ENCODE measurements at places on chromosomes 5 and 9. TPM values are rescaled to one million over a fixed set of nuclear protein-coding genes. Genes with fewer than 3 reads are reported as not detected.

DNA sequence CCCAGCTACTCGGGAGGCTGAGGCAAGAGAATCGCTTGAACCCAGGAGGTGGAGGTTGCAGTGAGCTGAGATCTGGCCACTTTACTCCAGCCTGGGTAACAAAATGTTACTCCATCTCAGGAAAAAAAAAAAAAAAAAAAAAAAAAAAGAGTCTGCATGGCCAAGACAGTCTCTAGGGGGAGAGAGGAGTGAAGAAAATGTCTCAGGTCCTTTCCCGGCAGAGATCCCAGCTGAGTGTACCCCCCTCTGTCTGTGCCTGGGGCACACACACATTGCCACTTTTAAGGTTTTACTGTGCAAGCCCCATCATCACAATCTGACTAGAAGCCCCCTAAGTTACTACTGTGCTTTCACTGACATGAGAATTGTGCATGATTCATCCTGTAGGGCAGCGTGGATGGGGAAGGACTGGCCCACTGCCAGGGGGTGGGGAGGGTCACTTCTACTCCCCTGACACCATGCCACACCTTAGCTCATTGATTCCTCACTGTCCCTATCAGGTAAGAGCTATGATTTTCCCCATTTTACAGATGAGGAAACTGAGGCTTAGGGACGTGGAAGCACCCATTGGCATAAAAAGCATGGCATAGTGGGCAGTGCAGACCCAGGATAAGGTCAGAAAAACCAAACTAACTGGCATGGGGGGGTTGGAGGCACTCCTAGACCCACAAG is 102.3 kb upstream of the LARP1 start:
- no peak for DNase-seq

GRCh38 chr5:1093361-1093760 is 18.5 kb downstream of the SLC12A7 start:
- DNase-seq = no peak

DNA sequence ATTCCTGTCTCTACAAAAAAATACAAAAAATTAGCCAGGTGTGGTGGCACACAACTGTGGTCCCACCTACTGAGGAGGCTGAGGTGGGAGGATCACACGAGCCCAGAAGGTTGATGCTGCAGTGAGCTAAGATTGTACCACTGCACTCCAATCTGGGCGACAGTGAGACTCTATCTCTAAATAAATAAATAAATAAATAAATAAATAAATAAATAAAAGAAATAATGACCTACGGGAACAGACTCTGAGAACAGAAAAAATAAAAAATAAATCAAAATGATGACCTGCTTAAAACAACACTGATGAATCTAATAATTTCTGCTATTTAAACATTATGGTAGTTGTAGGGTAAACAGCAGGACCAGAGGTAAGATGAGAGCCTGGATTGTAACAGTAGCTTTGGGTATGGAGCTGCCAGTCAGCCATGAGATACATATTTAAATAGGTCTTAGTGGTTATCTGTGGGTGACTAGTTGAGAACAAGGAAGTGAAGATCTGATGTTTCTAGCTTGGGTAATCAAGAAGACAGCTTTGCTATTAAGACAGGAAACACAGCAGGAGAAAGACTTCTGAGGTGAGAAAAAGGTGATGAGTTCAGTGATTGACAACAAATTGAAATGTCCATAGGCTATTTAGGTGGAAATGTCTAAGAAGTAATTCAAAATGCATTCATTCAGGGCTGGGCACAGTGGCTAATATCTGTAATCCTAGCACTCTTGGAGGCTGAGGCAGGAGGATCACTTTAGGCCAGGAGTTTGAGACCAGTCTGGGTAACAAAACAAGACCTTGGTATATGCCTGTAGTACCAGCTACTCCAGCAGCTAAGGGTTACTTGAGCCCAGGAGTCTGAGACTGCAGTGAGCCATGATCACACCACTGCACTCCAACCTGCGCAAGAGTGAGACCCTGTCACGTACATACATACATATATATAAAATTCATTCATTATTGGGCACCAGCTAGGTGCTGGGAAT is 11.0 kb downstream of the RNF145 start:
- DNase-seq = no peak

DNA sequence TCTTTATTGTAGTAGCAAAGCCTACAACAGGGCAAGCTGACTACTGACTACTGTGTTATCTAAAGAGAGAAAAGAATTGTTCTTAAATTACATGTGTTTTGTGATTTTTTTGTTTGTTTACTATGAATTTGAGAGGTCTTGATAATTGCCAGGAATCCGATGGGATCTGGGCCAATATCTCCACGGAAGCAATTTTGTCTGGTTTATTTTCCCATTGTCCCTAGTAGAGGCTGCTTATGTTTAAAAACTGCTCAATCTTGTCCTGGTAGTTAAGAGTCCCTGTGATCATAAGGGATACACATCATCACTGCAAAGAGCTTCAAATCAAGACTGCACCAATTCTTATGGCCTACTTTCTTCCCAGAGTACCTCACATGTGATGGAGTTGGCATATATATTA is 94.4 kb downstream of the GLDC start:
- no peak for DNase-seq

GRCh38 chr9:96417051-96417586 is 1.1 kb downstream of the ZNF367 start:
- peak; percentile 79 for DNase-seq

GRCh38 chr5:169331292-169331852 is 30.4 kb upstream of the SLIT3 start:
- no peak for DNase-seq

DNA sequence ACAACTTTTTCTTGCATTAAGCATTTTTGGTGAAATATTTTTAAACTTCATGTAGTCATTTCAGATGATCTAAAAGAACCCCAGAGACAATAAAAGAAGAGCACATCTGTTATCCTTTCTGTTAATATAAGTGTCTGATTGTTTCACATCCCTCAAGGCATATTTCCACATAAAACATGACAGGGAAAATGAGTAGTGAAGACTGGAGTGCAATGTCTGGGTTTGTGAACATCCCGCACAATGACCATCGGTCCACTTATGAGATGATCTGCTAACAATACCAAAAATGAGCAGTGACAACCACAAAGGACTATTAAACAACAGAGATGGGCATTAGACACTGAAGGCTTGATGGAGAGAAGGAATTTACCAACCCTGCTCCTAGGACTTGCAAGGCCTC is 209.1 kb downstream of the NR2F1-AS1 start:
- no peak for DNase-seq

- no peak for DNase-seq
These were observed 1.2 kb downstream of the SRFBP1 start for GRCh38 chr5:121962958-121963357.

GRCh38 chr9:105900123-105900522 is 205.8 kb downstream of the TMEM38B start:
- no peak for DNase-seq

DNA sequence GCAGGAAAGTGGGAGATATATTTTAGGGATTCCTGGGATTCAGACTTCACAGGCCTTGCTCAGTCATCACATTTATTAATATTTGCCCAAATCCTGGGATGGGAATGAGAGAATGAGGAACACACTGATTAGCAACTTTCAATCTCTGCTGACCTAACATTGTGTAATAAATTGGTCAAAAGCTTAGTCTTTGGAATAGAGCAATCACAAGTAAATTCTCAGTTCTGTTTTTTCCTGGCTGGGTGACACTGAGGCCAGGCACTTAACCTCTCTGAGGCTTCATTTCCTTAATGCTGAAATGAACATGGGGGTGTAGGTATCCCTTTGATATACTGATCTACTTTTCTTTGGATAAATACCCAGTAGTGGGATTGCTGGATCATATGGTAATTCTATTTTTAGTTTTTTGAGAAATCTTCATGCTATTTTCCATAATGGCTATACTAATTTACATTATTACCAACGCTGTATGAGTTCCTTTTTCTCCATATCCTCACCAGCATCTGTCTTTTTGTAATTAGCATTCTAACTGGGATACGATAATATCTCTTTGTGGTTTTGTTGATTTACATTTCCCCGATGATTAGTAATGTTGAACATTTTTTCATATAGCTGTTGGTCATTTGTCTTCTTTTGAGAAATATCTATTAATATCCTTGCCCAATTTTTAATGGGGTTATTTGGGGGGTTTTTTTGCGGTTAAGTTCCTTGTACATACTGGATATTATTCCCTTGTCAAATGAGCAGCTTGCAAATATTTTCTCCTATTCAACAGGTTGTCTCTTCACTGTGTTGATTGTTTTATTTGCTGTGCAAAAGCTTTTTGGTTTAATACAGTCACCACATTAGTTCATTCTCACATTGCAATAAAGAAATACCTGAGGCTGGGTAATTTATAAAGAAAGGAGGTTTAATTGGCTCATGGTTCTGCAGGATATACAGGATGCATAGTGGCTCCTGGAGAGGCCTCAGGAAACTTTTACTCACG is 36.8 kb upstream of the NIPBL start:
- no peak for DNase-seq

DNA sequence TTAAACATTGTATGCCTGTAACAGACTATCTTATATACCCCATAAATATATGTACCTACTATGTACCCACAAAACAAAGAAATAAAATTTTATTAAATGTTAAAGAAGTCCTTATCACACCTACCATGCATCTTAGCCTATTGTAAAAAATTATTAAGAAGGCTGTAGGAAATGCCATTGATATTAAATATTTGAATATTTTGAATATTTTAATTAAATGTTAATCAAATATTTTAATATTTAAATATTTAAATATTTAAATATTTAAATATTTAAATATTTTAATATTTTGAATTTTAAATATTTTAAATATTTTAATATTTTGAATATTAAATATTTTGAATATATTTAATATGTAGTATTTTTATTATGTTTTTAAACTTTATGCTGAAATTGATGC is 331.5 kb upstream of the ATP10B start:
- no peak for DNase-seq

- no peak for DNase-seq
These were observed 41.4 kb downstream of the CPLANE1 start for GRCh38 chr5:37207802-37208201.

- no peak for DNase-seq
These were observed 36.3 kb downstream of the PCDHAC2 start for GRCh38 chr5:141002605-141002965.

GRCh38 chr9:88166660-88167059 is 28.4 kb upstream of the SPATA31C2 start:
- DNase-seq = no peak

GRCh38 chr5:176816791-176817347 is 6.5 kb downstream of the UNC5A start:
- no peak for DNase-seq

DNA sequence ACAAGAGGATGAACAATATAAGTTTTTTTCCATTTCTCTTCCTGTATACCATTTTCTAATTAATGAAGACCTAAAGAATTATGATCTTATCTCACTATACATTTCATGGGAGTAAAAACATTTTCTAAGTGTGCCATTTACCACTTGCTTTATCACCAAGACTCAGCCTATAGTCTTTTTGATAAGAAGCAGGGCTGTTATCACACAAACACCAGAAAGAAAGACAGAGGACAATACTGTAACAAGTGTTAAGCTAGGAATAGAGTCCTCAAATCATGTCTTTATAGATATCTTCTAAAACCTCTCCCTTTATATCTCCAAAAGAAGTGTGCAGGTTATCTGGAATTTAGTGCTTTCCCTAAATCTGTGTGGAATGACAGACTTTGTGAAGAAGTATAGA is 119.7 kb downstream of the FAM174A start:
- no peak for DNase-seq

- DNase-seq = no peak
These were observed 10.7 kb downstream of the PRRC2B start for GRCh38 chr9:131404581-131404980.

DNA sequence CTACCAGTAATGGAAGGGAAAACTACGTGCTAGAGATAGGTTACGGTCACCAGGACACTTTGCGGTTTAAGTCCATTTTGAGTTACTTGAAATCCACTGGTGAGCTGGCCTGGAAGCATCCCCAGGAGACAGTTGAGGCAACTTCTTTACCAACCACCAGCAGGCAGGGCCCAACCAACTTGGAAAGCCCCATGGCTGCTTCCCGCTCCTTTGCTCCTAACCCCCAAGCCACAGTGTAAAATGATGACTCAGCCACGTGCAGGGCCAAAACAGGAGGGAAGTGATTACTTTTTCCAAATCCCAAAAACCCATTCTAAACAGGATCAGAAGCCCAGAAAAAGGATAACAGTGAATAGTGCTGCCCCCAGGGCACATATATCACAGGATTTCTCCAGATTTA is 87.4 kb downstream of the PAX5 start:
- no peak for DNase-seq

GRCh38 chr5:130541617-130542221 is 623.3 kb downstream of the HINT1 start:
- DNase-seq = no peak

DNA sequence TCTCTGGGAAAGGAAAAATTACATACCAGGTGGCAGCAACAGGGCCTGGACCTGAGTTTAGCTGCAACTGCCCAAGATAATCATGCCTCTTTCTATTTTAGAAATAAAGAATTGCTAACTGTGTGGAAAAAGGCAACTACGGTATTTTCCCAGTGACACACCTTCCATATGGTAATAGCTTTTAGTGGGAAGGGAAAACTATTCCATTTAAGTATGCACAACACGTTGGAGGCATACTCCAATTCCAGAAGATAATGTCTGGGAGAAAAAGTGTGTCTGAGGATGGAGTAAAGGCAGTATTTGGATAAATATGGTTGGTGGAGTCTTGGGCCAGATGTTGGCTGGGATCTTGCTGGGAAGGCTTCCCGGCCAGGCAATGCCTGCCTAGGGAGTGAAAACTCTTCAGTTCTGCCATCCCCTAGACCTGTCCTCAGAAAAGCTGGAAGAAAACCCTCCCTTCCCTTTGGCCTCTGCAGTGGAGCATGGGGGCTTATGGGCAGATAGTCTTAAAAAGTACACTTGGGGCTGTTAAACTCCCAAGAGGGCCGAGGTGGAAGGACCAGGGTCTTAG is 40.6 kb downstream of the SH3PXD2B start:
- DNase-seq = no peak

DNA sequence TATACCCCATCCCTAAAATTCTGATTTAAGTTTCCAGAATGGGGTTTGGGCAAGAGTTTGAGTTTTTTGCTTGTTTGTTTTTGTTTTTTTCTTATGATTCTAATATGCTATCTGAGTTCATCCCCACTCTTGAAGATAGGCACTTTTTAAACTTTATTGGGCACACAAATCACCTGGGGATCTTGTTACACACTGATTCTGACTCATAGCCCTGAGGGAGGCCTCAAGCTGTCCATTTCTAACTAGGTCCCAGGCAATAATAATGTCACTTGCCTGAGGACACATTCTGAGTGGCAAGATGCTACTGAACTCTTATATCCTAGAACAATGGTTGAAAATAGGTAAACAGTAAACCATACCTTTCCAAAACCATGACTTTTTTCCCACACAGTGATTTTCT is 22.8 kb upstream of the ABLIM3 start:
- DNase-seq = no peak

GRCh38 chr5:154241021-154241420 is 50.5 kb downstream of the GALNT10 start:
- DNase-seq = no peak

Gene HACD4
- total RNA-seq = 3.3 TPM

Gene FAM219A
- total RNA-seq = 8.5 TPM

Gene PSIP1
- total RNA-seq = 121 TPM

Gene FAM153A
- total RNA-seq = 6.1 TPM

Gene ACTBL2
- not detected for total RNA-seq

Gene KLF4
- total RNA-seq = 123 TPM

Gene C5orf52
- total RNA-seq = not detected

Gene SLC36A2
- 7.8 TPM for total RNA-seq

Gene F2RL2
- not detected for total RNA-seq

Gene LRRTM2
- total RNA-seq = 0.42 TPM

All from tibial nerve (tissue), 4 donors.